T-helper 2 cell (primary cell): ENCODE measurements at places on chromosomes 2 and 18.

DNA sequence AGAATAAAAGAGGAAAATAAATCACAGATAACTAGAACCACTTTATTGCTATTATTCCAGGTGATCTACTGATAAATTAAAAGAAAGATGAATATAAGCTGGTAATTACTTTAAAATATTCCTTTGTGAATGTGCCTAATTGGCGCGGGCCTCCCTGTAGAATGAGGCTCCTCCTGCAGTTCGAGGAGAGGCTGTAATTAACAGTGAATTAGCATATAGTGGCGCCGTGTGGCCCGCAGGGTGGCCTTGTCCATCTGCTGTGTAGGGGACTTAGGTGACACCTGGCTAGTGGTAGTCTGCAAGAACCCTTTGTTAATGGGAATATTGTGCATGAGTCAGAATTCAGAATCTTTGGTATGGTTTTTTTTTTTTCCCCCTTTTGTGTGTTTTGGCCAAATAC is 119.8 kb downstream of the AGAP1 start:
- no peak for DNase-seq

DNA sequence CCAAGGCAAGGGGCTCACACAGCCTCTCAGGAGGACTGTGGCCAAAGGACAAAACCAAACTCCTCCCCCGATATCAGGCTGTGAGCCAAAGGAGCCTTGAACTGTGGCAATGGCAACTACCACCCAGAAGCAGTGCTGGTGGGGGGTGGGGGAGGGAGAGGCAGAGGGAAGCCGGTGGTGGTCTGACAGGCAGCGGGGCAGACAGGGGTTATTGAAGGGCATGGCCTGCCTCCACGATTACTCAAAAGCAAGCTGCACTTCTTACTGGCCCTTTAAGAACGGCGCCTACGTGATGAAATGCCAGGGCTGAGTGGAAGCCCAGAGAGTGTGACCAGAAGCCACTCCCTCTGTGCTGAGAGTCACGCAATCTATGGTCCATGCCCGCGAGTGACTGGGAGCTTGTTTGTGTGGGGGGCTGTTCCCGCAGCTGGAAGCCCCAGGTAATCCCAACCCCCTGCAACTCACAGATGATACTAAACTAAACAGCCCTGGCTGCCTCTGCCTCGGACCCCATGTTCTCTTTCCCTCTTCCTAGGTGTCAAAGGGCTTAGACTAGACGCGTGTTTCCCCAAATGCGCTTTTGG is 128.2 kb upstream of the CXCR4 start:
- DNase-seq: no peak

GRCh38 chr2:69560147-69560482 is 83.4 kb downstream of the AAK1 start:
- DNase-seq: no peak

GRCh38 chr18:25262920-25263319 is 89.0 kb downstream of the ZNF521 start:
- no peak for DNase-seq

GRCh38 chr2:127014630-127015029 is 92.3 kb downstream of the BIN1 start:
- no peak for DNase-seq

DNA sequence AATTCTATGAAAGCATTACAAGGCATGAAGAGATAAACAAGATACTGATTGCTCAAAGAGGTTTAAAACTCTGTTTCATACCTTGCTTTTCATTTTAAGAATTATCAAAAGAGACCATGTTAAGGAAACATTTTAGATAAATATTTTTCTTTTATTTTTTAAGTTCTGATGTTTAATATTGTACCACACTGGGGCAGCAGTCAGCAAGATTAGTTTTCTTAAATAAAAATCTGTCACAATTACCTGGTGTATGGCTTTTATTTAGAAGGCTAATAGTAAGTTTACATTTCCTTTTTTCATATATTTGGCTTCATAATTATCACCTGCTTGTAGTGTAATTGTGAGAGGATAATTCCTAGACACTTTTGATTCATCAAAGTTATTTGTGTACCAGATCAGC is 46.4 kb downstream of the ZNF804A start:
- no peak for DNase-seq

DNA sequence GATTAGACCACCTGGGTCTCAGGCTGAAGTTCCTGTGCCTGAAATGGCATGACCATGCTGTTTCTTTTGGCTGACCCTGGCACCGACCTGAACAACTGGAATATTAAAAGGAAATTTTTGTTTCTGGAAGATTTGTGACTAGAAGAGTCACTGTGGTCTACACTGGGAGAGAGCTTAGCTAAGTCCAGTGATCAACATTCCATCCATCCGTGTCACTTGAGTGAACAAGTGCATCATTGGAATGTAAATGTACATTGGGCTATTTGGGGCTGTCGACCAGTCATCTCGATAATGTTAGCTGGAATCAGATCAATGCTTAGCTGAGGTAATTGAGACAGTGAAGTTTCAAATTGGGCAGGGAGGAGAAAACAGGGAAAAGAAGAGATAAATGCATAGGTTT is 95.4 kb upstream of the CCDC85A start:
- no peak for DNase-seq

GRCh38 chr2:27493948-27494283 is 1.1 kb downstream of the FNDC4 start:
- DNase-seq: no peak

DNA sequence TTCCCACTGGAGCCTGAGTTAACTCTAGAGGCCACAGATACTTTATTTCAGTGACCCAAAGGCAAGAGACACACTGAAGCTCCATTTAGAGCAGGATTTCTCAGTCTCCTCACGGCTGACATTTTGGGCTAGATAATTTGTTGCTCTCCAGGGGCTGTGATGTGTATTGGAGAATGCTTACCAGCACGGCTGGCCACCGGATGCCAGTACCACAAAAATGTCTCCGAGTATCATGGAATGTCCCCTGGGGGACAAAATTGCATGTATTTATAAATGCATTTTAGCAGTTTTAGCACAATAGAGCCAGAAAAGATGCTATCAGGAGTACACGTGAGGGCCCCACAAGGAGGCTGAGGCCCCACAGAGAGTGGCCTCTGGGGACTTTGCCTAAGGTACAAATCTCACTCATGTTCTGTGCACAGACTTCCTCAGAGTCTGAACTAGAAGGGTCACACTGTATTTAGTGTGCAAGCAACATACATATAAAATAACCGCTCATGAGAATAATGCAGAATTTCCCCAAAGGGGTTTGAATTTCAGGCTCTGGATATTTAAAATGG is 20.5 kb upstream of the DCC start:
- DNase-seq: no peak

GRCh38 chr18:24657444-24657842 is 197.0 kb downstream of the HRH4 start:
- no peak for DNase-seq

DNA sequence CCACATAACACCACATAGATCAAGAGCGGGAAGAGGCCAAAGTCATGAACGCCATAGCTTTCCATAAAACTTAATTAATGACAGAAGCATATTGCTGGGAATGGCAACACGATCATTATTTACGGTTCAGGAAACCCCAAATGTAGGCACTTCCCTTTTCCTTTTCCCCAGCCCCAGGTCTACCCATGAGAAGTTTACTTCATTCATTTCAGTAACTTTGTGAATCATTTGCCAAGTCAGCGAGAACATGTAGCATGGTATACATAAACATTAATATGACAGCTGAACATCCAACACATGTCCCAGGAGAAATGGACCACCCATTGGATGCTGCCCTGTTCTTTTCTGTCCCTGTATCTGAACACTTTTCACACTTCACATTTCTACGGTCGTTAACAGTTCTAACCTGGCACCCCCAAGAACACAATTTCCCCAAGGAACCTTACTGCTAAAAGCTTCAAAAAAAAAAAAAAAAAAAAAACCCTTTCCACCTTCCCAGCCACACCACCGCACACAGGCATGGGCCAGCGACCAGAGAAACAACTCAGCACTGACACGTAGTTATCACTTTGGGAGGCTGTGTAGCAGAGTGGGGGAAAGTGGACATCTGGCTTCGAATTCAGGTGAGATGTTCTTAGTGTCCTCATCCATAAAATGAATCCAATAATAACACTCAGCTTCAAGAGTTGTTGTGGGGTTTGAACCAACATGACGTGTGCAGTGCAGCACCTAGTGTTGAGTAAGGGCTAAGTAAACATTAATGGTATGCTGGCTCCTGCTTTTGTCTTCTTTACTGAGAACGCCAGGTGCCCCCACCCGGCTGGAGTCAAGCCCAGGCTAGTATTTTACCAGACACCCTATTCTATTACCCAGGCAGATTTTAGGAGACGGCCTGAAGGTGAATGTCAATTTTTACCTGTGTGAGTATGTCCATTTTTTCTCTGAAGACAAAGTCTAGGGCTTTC is 371.5 kb downstream of the LNPK start:
- DNase-seq: no peak

DNA sequence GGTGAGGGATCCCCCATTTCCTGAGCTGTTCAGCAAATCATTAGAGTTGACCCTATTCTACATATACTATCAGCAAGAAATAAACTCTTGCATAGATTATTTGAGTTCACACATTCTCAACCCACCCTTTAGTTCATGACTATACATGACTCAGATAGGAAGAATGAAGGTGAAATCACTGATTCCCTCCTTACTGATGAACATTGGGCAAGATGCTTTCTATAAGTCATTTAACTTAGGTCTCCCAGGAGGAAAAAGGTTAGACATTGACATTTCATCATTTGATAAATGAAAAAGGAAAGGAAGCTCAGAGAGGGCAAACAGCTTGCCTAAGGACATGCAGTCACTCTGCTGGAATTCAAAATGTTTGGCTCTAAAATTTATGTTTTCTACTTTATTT is 408.0 kb downstream of the TMEM182 start:
- DNase-seq: no peak

- no peak for DNase-seq
These were observed 5.1 kb upstream of the DCC start for GRCh38 chr18:52334896-52335295.
